ENCODE measurements at places on chromosomes 13 and 19.

GRCh38 chr13:75995966-75996365, 359.8 kb downstream of the LMO7 start:
- no peak for DNase-seq

DNA sequence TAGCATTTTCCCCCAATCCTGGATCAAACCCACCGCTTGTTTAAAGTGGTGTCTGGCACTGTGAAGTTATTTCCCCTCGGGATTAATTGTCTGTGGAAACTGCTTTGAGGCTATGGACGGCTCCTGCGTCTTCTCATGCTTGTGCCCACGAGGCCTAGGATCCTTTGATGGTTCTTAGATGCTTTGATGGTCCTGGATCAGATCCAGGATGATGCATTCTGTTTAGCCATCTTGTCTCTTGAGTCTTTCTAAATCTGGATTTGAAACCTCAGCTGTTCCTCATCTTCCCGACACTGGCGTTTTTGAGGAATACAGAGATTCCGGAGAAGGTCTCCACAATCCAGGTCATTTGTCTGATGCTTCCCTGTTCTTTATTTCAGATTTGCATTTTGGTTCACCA, 36.1 kb upstream of the USP29 start:
- DNase-seq: no peak

- DNase-seq: no peak
Measured at GRCh38 chr19:48158210-48158790, 11.8 kb downstream of the LIG1 start.

DNA sequence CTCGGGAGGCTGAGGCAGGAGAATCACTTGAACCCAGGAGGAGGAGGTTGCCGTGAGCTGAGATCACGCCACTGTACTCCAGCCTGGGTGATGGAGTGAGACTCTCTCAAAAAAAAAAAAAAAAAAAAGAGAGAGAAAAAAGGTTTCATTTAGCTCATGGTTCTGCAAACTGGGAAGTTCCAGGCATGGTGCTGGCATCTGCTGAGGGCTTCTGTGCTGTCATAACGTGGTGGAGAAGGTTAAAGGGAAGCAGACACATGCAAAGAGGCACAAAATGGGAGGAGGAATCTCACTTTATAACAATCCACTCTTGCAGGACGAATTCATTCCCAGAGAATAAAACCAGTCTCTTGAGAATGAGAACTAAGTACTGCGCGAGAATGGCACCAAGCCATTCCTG, 34.9 kb upstream of the SIAH3 start:
- no peak for DNase-seq

DNA sequence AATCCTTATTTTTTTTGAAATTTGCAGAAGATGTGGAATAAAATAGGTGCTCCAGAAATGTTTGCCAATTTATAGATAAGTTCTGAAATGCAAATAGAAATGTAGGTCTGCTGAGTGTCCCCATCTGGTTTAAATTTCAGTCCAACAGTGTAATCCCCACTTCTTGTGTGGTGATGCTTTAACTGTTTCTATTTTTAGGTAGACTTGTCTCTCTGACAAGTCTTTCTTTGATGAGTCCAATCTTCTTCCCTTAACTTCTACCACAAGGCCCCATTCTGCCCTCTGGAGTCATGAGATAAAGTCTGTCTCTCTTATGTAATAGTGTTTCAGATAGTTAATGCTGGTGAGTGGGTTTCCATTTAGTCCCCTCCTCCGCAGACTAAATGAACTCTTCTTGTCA, 390.4 kb downstream of the RFC3 start:
- no peak for DNase-seq

GRCh38 chr19:49781394-49781793, 14.6 kb downstream of the AP2A1 start:
- DNase-seq: no peak

- DNase-seq: no peak
Measured at GRCh38 chr19:48469934-48470680, 938 bp downstream of the CYTH2 start.

GRCh38 chr19:2477732-2478191, 1.8 kb downstream of the GADD45B start:
- peak; percentile 25 for DNase-seq

DNA sequence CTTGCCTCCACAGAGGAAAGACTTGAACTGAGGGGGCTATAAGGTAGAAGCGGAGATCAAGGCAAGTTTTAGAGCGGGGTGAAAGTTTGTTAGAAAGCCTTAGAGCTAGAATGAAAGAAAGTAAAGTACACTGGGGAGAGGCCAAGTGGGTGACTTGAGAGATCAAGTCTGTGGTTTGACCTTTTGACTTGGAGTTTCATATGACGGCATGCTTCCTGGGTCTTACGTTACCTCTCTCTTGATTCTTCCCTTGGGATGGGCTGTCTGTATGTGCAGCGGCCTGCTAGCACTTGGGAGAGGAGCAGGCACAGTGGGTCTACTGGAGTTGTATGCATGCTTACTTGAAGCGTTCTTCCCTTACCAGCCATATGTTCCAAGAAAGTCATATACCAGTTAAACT, 1768.5 kb downstream of the PCDH9 start:
- no peak for DNase-seq

DNA sequence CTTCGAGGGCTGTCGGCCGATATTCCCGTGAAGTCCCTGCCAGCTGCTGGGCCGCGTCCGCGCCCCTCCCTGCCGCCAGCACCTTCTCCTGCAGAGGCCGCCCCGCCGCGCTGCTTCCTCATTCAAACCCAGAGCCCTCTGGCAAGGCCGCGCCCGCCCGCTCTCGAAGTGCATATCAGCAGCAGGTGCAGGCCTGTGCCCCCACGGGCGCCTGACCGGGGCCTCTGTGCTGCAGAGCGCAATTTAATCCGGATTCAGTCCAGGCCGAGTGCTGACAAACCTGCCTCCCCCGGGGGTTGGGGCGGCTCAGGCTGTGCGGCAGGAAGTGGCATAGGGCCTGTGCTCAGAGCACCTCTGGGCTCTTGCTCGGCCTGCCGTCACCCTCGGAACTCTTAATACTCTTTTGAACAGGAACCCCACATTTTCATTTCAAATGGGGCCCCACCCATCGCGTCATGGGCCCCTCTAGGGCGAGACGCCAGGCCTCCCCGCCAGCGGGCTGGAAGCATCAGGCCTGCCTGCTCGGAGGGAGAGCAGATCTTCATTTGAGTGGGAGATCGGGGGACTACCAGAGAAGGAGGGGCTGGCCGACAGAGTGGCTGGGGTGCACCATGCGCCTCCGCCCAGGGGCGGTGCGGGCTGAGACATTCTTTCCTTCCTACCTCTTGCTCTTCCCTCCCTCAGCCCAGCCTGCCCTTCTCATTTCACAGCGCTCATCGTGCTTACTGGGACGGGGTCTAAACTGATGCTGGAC, 125.7 kb downstream of the TNFRSF19 start:
- peak; percentile 67 for DNase-seq

DNA sequence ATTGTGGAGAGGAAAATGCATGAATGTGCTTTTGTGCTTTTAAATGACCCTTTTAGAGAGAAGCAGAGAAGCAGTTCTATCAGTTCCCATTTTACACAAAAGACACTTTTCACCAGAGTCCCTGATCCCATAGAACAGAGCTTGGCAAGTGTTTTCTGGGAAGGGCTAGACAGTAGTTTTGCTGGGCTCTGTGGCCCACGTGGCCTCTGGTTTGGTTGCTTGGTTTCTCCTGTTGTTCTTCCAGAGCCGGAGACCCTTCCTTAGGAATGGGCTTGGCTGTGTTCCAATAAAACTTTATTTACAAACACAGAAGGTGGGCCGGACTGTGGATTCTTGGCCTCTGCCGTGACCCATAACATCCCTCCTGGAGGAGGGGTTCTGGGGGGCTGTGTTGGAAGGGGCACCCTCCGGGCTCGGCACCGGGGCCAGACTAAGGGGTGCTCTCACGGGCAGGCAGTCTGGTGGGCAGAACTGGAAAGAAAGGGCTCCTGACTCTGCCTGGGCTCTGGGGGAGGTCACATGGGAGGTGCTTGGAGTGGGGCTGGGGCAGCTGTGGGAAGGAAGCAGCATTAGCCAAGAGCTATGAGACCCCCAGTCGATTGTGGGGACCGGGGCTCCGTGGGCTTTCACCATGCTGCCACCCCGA, 3.2 kb downstream of the SPPL2B start:
- no peak for DNase-seq

DNA sequence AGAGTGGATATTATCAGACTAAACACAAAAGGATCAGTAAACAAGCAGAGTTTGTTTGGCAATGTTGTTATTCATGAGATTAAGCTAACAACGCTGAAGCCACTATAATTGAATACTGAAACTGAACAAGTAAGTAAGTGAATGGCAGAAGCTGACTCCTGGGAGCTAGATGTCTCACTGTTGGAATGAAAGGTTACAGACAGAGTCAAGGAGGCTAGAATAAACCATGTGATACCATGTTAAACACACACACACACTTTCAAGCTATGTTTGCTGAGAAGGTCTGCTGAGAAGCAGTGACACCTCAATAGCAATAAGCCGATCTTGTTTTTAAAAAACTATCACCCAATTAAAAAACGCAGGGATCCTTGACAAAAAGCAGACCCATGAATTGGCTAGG, 1609.4 kb upstream of the MIR17HG start:
- DNase-seq: no peak

- no peak for DNase-seq
Measured at GRCh38 chr19:41755328-41755913, at the start of gene CEACAM6. CEACAM6 (plus strand) TSS chr19:41755530; CDS start chr19:41755639, 109 bp downstream.
